ENCODE measurements at places on chromosomes 7 and 10.

GRCh38 chr7:3992841-3993240 is 689.3 kb upstream of the FOXK1 start:
- no peak for DNase-seq

DNA sequence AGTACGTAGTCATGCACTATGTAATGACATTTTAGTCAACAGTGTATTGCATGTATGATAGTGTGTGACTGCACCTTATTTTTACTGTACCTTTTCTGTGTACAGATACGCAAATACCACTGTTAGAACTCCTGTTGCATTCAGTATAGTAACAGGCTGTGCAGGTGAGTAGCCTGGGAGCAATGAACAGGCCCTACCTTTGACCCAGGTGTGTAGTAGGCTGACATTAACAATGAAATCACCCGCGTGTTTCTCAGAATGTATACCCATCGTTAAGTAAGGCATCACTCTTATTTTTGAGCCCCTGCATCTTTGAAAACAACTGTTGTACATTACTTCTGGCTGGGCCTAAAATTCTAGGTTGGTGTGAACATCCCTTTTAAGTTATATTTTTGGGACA is 41.6 kb downstream of the DAGLB start:
- no peak for DNase-seq

- no peak for DNase-seq
Measured at GRCh38 chr10:71437537-71438092, 40.9 kb downstream of the CDH23 start.

DNA sequence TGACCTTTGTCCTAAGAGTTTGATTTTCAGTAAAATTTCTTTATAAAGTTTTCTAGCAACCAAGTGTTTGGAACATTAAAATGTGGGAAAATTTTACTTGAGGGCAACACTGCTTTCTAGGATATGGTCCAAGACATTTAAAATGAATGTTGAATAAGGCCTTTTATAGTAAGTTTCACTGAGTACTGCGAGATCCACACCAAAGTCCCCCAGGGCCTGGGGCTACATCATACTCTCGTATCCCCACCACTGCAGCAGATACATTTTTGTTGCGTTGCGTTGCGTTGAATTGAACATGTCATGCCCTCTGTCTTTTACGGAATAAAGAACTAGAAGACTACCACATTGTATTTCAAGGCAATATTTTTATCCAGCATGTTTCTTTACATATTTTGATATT is 44.5 kb downstream of the PRTFDC1 start:
- DNase-seq, result no peak

GRCh38 chr7:20330928-20331909 is 519 bp downstream of the ITGB8 start:
- no peak for DNase-seq

GRCh38 chr10:21146436-21146789 is 249.3 kb upstream of the NEBL start:
- no peak for DNase-seq

GRCh38 chr7:44565097-44565794 is 8.5 kb downstream of the DDX56 start:
- peak; percentile 36 for DNase-seq

DNA sequence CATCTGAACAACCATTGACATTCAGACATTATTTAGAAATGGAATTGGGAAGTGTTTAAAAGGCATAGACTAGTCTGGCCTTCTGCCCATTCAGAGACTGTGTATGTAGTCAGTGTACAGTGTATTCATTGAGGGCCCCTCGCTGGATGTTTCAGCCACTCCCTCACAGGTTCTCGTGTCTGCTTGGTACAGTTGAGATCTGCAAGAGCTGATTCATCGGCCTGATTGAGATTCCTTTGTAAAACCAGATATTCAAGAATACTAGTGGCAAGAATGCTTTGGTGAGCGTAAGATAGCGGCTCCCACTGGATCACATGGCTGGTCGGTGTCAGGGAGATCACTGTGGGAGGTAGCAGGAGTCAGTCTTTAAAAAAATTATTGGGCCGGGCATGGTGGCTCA is 119.5 kb downstream of the TCF7L2 start:
- no peak for DNase-seq

DNA sequence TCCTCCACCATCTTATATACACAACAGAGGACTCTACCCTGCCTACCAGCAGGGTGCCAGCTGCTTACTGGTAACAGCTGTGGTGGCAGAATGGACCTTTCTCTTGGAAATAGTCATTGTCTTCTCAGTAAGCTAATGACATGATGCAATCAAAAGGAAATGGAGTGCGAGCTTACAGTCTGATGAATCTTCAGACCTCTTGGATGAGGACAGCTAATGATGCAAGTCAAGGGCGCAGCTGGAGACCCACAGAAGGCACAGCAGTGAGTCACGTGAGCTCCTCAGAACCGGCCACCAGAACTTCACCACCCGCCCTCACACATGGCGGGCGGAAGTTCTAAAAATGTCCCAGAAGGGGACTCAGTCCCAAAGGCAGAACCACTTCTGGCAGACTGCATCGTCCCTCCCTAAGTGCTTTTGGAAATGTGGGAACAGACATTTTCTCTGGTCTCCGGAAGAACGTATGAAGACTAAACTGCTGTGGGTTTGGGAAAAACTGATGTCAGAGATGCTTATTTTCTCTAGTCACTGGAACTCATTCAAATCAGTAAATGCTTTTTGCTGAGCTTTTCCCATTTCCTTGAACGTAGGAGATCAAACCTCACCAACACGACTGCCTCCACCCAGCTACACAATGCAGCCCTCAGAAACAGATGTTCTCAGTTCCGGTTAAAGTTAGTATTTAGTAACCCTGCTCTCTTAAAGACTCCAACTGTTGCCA is 96.4 kb downstream of the FAS start:
- DNase-seq, result no peak

GRCh38 chr10:93026072-93026471 is 34.5 kb upstream of the CYP26C1 start:
- DNase-seq, result no peak

GRCh38 chr7:136369225-136369624 is 392.1 kb upstream of the MTPN start:
- DNase-seq, result no peak

Measured in stimulated activated CD8-positive, alpha-beta memory T cell treated with anti-CD3 and anti-CD28 coated beads, Interleukin-7, amount 100 ng/mL, for 4 hours (primary cell).